ENCODE measurements at places on chromosomes 5 and 9.

DNA sequence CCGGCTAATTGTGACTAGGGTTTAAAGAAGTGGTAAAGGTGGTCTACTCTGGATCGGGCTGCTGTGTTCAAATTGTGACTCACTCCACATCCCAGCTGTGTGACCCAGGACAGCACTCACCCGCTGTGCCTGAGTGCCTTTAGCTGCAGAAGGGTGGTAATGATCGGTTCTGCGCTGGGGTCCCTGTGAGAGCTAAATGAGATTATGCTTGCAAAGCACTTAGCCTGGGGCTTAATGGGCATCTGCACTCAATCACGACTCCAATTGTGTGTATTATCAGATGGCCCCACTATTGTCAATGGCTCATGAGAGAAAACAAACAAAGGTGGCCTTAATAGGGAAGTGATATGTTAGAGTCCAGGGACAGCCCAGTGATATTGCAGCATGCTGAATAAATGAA, 25.1 kb upstream of the TBC1D2 start:
- no peaks in the 10 kb centered on the region for H3K4me1 ChIP-seq
- H3K36me3 ChIP-seq: no peaks in the 10 kb centered on the region
- H3K27me3 ChIP-seq: no peaks in the 10 kb centered on the region
- DNase-seq: no peak

- no peak overlapping the region for H3K27ac ChIP-seq
- peaks cover 31% of the 10 kb centered on the region for H3K4me1 ChIP-seq
- DNase-seq: no peak
- no peaks in the 10 kb centered on the region for H3K36me3 ChIP-seq
- no peak overlapping the region for H3K4me3 ChIP-seq
Measured at GRCh38 chr9:4301971-4302427, 2.1 kb upstream of the GLIS3 start.

GRCh38 chr9:126365780-126366179, 39.2 kb downstream of the MVB12B start:
- H3K27me3 ChIP-seq: no peaks in the 10 kb centered on the region
- no peaks in the 10 kb centered on the region for H3K36me3 ChIP-seq
- DNase-seq: no peak
- H3K4me1 ChIP-seq: no peaks in the 10 kb centered on the region
- H3K27ac ChIP-seq: no peak overlapping the region

DNA sequence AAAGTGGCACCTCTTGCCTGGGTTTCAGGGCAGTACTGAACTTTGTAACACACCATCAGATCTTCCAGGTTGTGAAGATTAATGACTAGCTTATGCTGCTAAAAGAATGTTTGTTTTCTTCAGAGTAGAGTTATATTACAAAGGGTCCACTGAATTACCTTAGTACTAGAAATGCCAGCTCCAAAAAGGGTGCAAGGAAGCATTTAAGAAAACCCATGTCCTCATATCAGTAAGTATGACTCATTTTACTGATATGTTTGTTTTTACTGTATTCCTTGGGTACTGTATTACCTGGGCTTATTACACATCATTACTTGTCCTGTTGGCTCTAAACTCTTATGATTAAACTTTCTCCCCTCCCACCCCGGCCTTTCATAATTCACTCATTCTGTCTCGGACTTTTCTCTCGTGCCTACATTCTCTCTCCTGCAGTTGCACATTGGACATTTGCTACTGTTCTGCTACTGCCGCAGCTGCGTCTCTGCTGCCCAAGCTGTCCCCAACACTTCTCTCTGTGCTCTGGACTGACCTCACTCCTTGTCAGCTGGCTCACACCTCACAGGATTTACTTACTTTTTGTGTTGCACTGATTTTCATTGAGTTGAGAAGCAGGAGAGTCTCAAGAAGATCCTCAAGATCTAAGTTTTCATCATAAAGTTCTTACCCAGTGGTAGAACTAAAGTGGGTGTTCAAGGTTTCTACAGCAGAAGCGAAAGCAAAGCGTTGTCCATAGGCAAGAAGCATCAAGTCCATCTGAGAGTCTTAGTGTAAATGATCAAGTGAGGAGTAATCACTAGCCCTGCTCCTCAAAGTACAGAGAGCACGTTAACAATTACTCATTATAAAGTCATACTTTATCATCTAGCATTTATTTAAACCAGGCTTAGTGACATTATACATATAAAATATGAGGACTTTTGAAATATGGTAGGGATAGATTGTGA, 53.2 kb upstream of the C9orf72 start:
- H3K36me3 ChIP-seq: no peaks in the 10 kb centered on the region
- no peak overlapping the region for H3K4me3 ChIP-seq
- no peak for DNase-seq
- no peak overlapping the region for H3K27ac ChIP-seq
- peaks cover 19% of the 10 kb centered on the region for H3K4me1 ChIP-seq

- H3K4me1 ChIP-seq: peaks cover 56% of the 10 kb centered on the region
- H3K36me3 ChIP-seq: peaks cover 34% of the 10 kb centered on the region
- no peak overlapping the region for H3K4me3 ChIP-seq
- no peak for DNase-seq
- H3K27ac ChIP-seq: peak overlapping the region; percentile 11
- H3K27me3 ChIP-seq: no peaks in the 10 kb centered on the region
Measured at GRCh38 chr5:40689438-40689837, 9.7 kb downstream of the PTGER4 start.

All from common myeloid progenitor, CD34-positive (primary cell).